ENCODE measurements at places on chromosomes 3 and 15.

DNA sequence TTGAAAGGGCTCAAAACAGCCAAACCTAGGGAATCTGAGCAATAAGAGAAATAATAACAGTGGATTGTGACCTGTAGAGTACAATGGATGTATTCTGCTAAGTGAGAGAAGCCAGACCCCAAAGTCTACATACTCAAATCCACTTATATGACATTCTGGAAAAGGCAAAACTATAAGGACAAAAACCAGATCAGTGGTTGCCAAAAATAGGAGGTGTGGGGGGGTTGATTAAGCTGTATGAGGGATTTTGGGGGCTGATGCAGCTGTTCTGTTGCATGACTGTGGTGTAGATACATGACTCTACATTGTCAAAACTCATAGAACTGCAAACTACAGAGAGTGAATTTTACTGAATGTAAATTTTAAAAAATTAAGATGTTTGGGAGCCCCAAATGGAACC, 20.1 kb upstream of the CGNL1 start:
- DNase-seq: no peak

DNA sequence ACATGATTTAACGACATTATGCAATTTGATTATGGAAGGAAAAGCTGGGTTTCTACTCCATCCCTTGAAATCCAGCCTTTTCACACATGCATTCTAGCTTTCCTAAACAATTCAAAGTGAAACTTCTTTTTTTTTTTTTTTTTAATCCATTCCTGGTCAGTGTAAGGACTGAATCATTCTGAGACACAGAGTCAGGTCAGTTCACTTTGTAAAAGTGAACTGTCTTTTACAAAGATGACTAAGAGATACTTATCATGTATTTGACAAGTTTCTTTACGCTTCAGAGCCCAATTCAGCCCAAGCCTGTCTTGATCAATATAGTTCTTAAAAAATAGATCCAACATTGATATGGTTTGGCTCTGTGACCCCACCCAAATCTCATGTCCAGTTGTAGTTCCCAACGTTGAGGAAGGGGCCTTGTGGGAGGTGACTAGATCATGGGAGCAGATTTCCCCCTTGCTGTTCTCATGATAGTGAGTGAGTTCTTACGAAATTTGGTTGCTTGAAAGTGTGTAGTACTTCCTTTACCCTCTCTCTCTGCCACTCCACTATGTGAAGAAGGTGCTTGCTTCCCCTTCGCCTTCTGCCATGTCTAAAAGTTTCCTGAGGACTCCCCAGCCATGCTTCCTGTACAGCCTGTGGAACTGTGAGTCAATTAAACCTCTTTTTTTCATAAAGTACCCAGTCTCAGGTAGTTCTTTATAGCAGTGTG, 345.6 kb upstream of the THBS1 start:
- no peak for DNase-seq

- no peak for DNase-seq
Measured at GRCh38 chr3:127823426-127823857, 1.1 kb upstream of the MGLL start.

DNA sequence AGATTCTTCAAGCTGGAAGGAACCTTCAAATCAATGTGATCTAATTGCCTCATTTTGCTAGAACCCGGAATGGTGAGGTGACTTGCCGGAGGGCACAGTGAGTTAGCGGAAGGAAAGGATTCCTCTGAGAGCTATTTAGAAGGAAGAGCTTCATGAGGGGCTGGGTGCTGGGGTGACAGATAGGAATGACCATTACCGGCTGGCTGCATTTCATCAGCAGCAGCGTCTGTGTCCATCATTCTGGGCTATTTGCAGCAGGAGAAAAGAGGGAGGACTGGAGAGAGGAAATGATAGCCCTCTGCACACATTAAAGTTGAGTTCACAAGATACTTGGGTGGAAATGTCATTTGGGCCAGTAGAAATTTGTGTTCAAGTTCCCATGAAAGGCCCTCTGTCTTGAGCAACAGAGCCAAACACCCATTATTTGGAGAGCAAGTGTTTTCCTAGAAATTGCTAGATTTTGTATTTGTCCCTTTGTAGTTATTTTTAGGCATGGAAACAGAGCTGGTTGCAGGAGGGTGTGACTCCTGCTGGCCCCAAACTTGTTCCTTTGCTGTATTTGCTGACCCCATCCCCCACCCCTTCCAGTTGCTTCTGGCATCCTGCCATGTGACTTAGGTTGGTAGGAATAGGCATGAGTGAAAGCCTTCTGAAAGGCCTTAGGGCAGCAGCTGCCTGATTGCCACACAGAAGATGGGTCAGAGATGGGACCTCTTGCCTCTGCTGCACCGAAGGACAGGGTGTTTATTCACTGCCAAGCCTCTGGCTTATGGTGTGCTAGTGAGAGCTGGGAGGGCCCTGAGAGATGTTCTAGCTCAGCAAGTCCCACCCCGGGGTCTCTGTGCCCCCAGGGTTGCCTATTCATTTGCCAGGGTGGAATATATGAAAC, 87.5 kb upstream of the PLXNA1 start:
- DNase-seq: no peak

DNA sequence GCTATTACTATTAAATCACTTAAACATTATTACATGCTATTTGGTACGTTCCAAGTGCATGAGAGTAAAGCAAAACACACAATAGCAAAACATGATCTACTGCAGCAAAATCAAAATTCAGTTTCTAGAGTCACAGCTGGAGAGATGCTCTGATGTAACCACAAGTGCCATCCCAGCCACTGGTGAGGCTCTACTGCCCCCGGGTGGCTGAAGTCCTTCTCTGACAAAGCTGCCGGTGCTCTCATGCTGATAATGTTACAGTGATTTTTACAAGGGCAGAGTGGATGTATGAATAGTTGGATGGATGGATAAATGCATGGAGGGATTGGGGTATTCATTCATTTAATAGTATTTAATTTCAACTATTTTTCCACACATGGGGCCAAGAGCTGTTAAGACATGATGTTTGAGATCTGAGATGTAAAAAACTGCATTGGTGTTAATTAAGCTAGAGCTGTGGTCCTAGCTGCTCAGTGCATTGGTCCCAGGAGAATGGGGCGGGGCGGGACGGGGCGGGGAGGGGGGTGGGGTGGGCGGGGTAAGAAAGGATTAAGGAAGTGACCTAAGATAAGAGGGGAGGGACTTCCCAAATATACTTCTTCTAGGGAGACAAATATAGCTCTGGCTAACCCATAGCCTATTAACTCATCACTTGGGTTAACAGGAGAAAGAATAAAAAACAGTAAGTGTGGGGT, 5.3 kb upstream of the SPESP1 start:
- peak; percentile 57 for DNase-seq

DNA sequence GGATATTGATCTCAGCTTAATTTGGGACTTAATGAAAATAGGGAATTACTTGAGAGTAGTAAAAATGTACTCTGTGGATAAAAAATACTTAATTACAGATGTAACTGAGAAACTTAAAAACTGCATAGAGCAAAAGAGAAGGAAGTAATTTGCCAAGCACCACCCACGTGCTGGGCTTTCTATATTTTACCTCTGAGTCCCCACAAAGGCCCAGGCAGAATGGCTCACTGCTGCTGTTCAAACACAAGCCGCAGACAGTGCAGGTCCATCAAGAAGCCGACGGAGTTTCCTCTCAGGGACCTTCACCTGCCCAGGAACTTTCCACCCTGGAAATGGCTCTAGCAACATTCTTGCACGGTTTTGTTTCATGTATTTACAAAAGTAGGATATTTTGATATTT, 77.2 kb upstream of the TRPM1 start:
- no peak for DNase-seq

All from activated CD4-positive, alpha-beta T cell treated with anti-CD3 and anti-CD28 coated beads, Interleukin-2, amount 50 U/mL, for 1 hour (primary cell).